Activated CD8-positive, alpha-beta T cell treated with anti-CD3 and anti-CD28 coated beads, Interleukin-2, amount 10 ng/mL, durations not matched to agents 7 days and 5 days (primary cell): ENCODE measurements at places on chromosomes 3 and 15. TPM values are rescaled to one million over a fixed set of nuclear protein-coding genes. Genes with fewer than 3 reads are reported as not detected.

GRCh38 chr15:100018191-100018590 is 285.0 kb upstream of the LYSMD4 start:
- DNase-seq = no peak

DNA sequence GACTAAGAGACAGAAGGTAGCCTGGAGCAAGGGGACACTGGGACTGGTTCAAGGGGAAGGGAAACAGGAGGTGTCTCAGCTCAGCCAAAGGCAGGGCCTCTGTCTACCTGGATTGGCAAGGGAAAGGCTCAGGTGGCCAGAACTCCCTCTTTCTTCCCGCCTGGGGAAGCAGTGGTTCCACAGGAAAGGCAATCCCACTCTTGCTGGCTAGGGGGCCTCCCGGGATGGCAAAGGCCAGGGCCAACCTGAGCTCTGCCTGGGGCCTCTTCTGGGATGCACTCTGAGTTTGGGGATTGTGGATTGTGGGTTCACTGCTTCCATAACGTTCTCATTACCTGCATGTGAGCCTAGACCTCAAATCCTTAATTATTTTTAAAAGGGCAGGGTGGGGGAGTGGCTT is 13.0 kb upstream of the PARP6 start:
- no peak for DNase-seq

The FANCD2 gene
- total RNA-seq = 71.5 TPM

The IQGAP1 gene
- 249 TPM for total RNA-seq

GRCh38 chr3:64178419-64178818 is 46.8 kb downstream of the PRICKLE2 start:
- no peak for DNase-seq

The NLGN1 gene
- not detected for total RNA-seq

The SETMAR gene
- 10.6 TPM for total RNA-seq

DNA sequence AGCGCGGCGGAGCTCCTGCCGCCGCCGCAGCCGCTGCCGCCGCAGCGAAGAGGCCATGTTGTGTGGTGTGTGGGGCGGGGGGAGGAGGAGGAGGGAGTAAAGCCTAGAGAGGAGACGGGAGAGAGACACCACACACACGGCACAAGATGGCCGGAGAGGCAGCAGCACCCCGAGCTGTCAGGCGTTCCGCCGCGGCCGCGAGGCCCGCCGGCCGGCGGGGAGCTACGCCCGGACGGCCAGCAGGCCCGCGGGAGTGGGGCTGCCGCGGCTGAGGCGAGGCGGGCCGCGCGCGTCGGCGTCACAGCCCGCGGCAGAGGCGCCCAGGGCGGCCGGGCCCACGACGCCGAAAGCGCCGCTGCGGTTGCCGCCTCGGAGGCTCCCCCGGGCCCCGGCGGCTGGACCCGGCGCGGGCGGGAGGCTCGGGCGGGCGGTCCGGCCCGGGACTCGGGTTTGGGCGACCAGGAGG is 17.4 kb upstream of the CHD2 start:
- no peak for DNase-seq

- no peak for DNase-seq
Observed at GRCh38 chr3:101279162-101279561, 41.2 kb downstream of the IMPG2 start.

The HRG gene
- not detected for total RNA-seq

The NEK10 gene
- 0.74 TPM for total RNA-seq

DNA sequence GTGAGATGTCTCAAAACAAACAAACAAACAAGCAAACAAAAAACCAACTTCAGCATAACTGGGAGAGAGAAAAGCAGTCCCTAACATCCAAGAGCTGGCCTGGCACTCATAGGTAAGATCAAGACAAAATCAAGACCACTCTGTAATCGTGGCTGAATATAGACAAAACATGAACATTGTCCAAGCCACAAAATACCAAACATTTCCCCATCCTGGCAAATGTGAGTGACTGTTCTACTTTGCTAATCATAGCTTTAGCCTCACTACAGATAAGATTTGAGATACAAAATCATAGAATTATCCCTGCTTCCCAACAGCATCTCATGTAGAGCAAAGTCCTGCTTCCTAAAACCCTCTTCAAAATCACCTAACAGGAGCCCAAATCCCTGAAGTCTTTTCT is 116.7 kb upstream of the PRTG start:
- no peak for DNase-seq

DNA sequence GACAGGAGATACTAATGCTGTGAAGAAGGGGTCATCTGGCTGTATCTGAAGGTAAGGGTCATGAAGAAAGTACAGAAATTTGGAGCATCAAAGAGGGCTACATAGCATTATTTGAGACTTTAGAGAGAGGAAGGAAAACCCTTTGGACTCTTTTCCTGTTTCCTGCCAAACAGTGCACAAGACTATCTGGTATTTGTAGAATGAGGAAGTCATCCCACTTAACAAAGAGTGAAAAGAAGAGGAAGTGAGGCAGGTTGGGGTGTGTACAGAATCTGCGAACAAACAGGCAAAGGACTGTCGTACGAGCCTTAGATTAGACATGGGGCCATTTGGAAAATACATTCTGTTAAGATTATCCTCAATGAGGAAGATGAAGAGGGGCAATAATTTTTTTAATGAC is 546.8 kb upstream of the EPHA6 start:
- no peak for DNase-seq

The SPATA12 gene
- total RNA-seq = not detected

The FBXO40 gene
- total RNA-seq = not detected

DNA sequence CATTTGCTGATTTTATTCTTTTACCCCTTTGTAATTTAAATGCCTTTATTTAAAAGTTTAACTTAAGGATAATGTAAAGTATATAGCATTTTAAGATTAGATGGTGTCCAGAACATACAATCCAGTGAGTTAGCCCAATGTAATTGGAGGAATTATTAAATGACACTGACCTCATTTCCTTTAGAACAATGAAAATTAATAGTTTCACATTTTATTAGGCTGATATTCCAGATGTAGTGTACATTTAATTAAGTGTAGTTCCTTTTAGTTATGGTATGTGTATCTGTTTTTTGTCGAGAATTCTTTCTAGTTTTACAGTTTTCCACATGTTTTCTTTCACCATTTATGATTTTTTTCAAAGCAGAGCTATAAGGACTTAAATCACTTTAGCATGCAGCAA is 75.8 kb downstream of the RSRC1 start:
- no peak for DNase-seq

- no peak for DNase-seq
Observed at GRCh38 chr3:10389995-10390394, 69.1 kb upstream of the SEC13 start.

The SEMA6D gene
- total RNA-seq = not detected

GRCh38 chr3:82132210-82133069 is 371.0 kb upstream of the GBE1 start:
- no peak for DNase-seq

DNA sequence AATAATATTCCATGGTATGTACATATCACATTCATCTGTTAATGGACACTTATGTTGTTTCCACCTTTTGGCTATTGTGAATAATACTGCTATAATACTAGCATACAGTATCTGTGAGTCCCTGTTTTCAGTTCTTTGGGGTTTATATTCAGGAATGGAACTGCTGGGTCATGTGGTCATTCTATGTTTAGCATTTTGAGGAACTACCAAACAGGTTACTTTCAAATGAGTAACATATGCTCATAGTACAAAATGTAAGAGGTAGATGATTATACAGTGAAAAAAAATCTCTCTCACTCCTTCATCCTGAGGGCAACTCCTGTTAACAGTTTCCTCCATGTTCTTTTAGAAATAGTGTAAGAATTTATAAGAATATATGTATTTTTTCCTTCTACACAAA is 162.2 kb downstream of the PLD1 start:
- DNase-seq = no peak

- no peak for DNase-seq
Observed at GRCh38 chr15:41799488-41799805, 25.2 kb downstream of the MAPKBP1 start.

GRCh38 chr3:140365872-140366697 is 311.8 kb upstream of the TRIM42 start:
- no peak for DNase-seq

DNA sequence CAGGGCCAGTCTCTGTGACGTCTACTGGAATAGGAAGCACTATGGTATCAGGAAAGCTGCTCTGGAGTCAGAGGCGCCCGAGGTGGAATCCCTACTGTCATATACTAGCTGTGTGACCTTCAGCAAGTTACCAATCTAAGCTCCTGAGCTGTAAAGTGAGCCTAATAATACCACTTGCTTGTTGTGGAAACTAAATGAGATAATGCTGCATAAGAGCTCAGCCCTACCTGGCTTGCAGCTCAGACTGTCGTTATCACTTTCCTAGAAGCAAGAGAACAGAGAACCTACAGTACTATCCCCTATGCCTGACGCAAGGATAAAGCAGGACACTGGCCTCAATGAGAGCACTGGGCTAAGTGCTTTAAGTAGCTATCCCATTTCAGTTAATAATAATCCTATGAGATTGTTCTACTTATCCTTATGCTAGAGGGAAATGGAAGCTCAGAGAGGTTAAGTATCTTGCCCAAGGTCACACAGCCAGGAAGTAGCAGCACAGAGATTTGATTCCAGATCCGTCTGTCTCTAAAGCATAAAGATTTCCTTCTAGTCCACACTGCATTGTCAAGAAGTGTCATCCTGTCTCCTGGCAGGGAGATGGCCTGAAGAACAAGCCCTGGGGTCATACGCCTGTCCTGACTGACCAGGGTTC is 195.2 kb downstream of the TLE3 start:
- DNase-seq = no peak

DNA sequence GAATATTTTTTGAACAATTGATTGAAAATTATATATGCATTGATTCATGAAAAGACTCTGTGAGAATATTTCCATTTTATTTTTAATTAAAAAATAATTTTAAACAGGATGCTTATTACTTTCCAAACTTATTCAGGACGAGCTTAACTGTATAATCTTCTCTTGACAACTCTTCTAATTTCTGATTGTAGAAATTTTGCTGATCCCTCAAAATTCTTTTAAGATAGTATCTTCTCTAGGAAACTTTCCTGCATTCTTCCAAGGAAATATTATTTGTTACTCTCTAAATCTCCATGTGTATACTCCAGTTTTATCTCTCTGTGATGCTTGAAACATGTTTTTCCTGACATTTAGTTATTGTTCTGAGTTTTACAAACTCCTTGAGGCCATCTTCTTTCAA is 197.2 kb downstream of the BCHE start:
- no peak for DNase-seq
